HT-29 (cell line): ENCODE measurements at places on chromosomes 5 and 9.

GRCh38 chr9:96071076-96071814 lies 195.8 kb downstream of the ERCC6L2 start:
- peak; percentile 54 for DNase-seq

- no peak for DNase-seq
These were observed 183.6 kb downstream of the EFNA5 start for GRCh38 chr5:107487056-107487542.

DNA sequence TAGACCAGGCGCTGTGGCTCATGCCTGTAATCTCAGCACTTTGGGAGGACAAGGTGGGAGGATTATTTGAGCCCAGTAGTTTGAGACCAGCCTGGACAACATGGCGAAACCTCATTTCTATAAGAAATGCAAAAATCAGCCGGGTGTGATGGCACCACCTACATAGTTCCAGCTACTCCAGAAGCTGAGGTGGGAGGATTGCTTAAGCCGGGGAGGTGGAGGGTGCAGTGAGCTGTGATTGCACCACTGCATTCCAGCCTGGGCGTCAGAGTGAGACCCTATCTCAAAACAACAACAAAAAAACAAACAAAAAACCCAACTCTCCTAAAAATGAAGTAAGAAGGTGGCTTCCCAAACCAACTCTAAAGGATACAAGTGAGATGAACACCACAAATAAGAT lies 23.0 kb downstream of the IARS1 start:
- DNase-seq: no peak

- DNase-seq: no peak
These were observed 1.1 kb downstream of the FAXDC2 start for GRCh38 chr5:154849264-154849785.

- DNase-seq: no peak
These were observed 6.0 kb downstream of the EIF4E1B start for GRCh38 chr5:176636426-176636825.

- no peak for DNase-seq
These were observed 25.7 kb upstream of the FBXL7 start for GRCh38 chr5:15474143-15474719.

- DNase-seq: peak; percentile 34
These were observed 197.6 kb downstream of the DRD1 start for GRCh38 chr5:175246242-175246888.

DNA sequence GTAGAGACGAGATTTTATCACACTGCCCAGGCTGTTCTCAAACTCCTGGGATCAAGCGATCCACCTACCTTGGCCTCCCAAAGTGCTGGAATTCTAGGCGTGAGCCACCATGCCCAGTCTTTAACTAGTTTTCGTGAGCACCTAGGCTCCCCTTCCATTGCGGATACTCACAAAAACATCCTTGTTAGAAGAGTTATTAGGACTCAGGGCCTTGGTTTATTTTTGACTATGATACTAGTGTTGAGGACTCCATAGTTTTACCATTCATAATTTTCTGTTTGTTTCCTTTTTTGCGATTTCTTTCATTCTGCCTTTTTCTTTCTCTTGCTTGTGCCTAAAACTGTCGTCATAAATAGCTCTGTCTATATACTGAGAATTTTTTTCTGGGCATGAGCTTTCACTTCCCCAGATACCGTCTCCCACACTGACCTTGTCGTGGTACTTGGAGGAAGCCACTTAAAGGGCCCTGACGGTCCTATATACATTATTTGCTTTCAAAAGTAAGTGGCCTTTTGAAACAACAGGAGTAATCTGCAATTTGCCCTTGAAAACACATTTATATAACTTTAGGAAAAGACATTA lies 5.2 kb downstream of the F2R start:
- no peak for DNase-seq
